ENCODE measurements at places on chromosomes 4 and X. TPM values are rescaled to one million over a fixed set of nuclear protein-coding genes. Genes with fewer than 3 reads are reported as not detected.

- no peak overlapping the region for H3K27ac ChIP-seq
- no peak for DNase-seq
- H3K4me1 ChIP-seq: peaks cover 51% of the 10 kb centered on the region
- H3K4me3 ChIP-seq: no peak overlapping the region
- peaks cover 3% of the 10 kb centered on the region for H3K36me3 ChIP-seq
Measured at GRCh38 chrX:65758505-65758904, 91.1 kb downstream of the MSN start.

DNA sequence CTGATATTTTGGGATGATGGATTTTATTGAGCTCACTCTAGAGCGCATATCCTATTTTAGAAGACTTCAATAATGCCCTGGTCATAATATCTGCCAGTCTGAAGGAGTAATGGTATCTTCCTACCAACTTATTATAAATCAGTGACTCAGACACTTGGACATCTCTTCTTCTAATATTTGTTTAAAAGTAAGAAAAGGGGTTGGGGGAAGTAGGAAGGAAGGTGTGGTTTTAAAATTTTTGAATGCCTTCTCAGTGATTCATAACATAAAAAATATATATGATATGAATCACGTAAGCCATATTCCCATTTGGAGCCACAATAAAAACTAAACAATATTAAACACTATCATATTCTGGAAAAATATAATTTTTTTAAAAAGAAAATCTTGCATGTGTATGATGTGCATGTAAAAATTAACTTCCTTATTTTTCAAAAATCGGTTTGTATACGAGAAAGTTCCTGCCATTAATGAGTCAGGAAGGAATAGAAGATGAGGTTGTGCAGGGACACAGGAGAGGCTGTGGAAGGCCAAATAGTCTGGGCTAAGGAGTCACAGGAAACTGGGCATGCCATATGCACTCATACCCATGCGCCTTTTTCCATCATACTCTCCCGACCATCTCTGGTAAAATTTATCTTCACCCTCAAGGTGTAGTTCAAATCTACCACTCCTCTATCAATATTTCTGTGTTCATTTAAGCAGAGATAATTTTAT, 286.5 kb downstream of the EPHA5 start:
- no peak for DNase-seq
- no peaks in the 10 kb centered on the region for H3K27me3 ChIP-seq
- no peak overlapping the region for H3K27ac ChIP-seq
- no peaks in the 10 kb centered on the region for H3K4me1 ChIP-seq
- H3K4me3 ChIP-seq: no peak overlapping the region

DNA sequence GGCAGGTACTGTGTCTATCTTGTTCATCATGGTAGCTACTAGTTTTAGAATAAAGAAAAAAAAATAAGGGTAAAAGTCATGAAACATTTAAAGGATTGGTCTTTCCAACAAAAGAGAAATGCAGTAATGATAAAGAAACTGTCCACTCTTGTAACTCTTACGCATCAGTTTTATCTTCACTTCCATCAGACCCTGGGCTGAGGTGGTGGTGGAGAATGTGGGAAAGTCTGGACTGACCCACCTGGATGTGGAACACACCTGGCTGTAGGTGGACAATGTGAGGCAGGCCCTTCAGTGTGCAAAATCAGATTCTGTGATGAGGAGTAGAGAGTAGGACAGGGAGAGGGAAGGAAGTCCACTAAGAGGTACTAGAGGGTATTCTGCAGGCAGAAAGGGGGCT, 128.6 kb downstream of the RASL11B start:
- no peak overlapping the region for H3K4me3 ChIP-seq
- no peaks in the 10 kb centered on the region for H3K27me3 ChIP-seq
- no peaks in the 10 kb centered on the region for H3K4me1 ChIP-seq
- DNase-seq: no peak

GRCh38 chrX:129749069-129749468, 10.3 kb downstream of the XPNPEP2 start:
- no peak for DNase-seq
- H3K27ac ChIP-seq: no peak overlapping the region
- no peaks in the 10 kb centered on the region for H3K27me3 ChIP-seq
- H3K4me1 ChIP-seq: peaks cover 21% of the 10 kb centered on the region

GRCh38 chr4:177356206-177356605, 46.5 kb downstream of the NEIL3 start:
- no peaks in the 10 kb centered on the region for H3K27me3 ChIP-seq
- H3K27ac ChIP-seq: no peak overlapping the region
- H3K4me1 ChIP-seq: no peaks in the 10 kb centered on the region

DNA sequence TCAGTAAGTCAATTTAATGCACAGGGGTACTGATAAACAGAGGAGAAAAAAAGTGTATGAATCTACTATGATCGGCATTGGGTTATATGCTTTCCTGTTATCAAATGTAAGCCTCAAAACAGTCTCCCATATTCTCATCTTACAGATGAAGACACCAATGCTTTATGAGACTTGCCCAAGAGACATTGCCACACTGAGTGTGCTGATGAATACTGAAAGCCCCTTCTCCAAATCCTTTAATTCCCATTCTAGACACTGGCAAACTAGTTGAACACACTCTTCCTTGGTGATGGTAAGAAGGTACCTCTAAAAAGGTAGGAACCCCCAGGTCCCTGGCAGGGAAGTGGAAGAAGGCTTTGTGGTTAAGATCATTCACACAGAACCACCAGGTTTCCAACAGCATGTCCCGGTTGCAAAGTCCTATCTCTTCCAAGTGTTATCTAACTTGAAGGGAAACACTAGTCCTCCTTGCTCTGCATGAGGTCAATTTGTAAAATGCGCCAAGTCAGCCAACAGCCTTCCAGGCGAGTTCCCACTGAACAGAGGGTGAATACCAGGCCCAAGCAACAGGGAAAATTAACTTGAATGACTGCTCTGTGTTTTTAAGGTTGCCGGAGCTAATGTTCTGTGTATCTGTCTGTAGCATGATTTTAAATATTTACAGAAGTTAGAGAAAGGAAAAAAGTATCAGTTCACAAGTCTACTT, 5.1 kb downstream of the SETD7 start:
- H3K27me3 ChIP-seq: no peaks in the 10 kb centered on the region
- peaks cover 10% of the 10 kb centered on the region for H3K36me3 ChIP-seq
- DNase-seq: no peak
- no peak overlapping the region for H3K4me3 ChIP-seq
- no peak overlapping the region for H3K27ac ChIP-seq

GRCh38 chr4:126757219-126757618, 875.5 kb upstream of the INTU start:
- no peaks in the 10 kb centered on the region for H3K4me1 ChIP-seq
- DNase-seq: no peak
- no peaks in the 10 kb centered on the region for H3K36me3 ChIP-seq
- no peak overlapping the region for H3K27ac ChIP-seq
- H3K4me3 ChIP-seq: no peak overlapping the region

DNA sequence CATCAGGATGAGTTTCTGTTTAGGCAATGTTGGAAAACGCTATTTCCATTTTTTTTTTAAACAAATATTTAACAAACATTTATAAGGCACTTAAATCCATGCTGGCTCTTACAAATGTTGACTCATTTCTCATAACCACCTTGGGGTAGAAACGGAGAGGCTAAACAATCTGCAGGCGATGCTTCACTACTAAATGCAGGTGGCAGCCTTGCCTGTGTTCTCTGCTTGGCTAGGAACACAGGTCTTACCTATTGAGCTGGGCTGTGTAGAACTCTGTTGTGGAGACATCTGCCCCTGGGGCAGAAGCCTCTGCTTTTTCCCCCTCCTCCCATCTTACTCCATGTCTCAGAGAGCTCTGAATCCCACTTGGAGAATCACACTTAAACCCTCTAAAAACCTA, 1.4 kb upstream of the CXCL1 start:
- no peak overlapping the region for H3K4me3 ChIP-seq
- no peaks in the 10 kb centered on the region for H3K36me3 ChIP-seq
- H3K4me1 ChIP-seq: no peaks in the 10 kb centered on the region
- H3K27ac ChIP-seq: no peak overlapping the region
- H3K27me3 ChIP-seq: peaks cover 14% of the 10 kb centered on the region

GRCh38 chrX:42119076-42119475, 195.7 kb upstream of the CASK start:
- DNase-seq: no peak
- no peaks in the 10 kb centered on the region for H3K27me3 ChIP-seq

GRCh38 chrX:42519666-42520231, 258.2 kb downstream of the PPP1R2C start:
- H3K36me3 ChIP-seq: no peaks in the 10 kb centered on the region
- H3K27ac ChIP-seq: no peak overlapping the region
- H3K27me3 ChIP-seq: no peaks in the 10 kb centered on the region
- no peak overlapping the region for H3K4me3 ChIP-seq
- H3K4me1 ChIP-seq: no peaks in the 10 kb centered on the region

DNA sequence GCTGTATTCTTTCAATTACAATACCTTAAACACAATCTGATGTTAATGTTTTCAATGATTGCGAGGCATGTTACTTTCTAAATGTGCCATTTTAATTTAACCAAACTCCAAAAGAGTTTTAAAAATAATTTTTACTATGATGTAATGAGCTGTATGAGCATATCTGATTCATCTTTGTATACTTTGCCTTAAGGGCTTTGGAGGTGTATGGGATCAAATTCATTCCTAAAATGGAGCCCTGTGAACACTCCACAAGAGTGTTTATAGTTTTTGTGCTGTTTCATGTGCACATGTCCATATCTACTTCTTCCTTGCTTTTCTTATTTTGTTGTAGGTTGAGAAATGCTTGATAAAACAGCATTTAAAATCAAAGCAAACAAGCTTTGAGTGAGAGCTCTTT, 82.4 kb downstream of the ATP10D start:
- H3K4me3 ChIP-seq: no peak overlapping the region
- no peaks in the 10 kb centered on the region for H3K4me1 ChIP-seq
- H3K27ac ChIP-seq: no peak overlapping the region
- no peaks in the 10 kb centered on the region for H3K27me3 ChIP-seq
- DNase-seq: no peak

DNA sequence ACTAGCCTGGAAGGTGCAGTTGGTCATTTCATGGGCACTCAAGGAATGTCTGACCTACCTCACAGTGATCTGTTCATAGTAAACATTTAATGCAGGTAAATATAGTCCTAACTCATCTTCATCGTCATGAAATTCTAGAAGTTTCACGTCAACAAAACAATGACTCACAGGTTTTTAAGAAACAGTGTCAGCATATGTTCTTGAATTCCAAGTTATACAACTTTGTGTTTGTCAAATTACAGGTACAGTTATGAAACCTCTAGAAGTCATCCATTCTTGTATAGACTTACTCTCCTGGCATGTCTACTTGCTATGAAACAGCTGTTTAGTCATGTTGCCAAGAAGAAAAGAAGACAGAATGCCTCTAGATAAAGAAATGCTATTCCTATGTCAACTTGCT, 46.6 kb downstream of the AFM start:
- no peaks in the 10 kb centered on the region for H3K4me1 ChIP-seq
- no peaks in the 10 kb centered on the region for H3K27me3 ChIP-seq
- no peak for DNase-seq
- H3K27ac ChIP-seq: no peak overlapping the region
- no peak overlapping the region for H3K4me3 ChIP-seq

GRCh38 chrX:48752498-48752897, 9.0 kb upstream of the GLOD5 start:
- DNase-seq: no peak
- no peak overlapping the region for H3K4me3 ChIP-seq
- no peak overlapping the region for H3K27ac ChIP-seq
- H3K27me3 ChIP-seq: no peaks in the 10 kb centered on the region
- no peaks in the 10 kb centered on the region for H3K36me3 ChIP-seq
- peaks cover 11% of the 10 kb centered on the region for H3K4me1 ChIP-seq

DNA sequence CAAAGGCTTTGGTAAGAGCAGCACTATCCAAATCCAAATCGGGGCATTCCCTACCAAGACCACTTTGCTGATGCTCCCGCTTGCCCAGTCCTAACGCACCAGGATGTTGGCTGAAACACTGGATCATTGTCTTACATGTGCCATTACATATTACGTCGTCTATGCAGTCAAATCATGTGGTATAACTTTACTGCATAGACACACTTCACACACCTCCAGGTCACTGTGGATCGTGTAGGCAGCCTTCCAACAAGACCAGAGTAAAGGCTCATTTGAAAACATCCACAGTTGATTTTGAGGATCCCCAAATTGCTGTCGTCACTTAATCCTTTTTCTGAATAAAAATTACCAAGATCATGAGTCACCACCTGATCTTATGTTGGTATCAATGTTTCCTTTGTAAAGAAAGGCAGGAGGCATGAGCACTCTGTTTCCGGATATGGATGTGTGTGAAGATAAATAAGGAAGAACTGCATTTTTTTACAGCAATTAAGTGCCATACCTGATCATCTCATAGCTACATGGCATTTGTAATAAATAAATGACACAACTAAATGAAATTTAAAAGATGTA, 18.5 kb downstream of the TENM3 start:
- no peaks in the 10 kb centered on the region for H3K4me1 ChIP-seq
- no peak overlapping the region for H3K4me3 ChIP-seq
- no peak overlapping the region for H3K27ac ChIP-seq
- no peaks in the 10 kb centered on the region for H3K36me3 ChIP-seq

DNA sequence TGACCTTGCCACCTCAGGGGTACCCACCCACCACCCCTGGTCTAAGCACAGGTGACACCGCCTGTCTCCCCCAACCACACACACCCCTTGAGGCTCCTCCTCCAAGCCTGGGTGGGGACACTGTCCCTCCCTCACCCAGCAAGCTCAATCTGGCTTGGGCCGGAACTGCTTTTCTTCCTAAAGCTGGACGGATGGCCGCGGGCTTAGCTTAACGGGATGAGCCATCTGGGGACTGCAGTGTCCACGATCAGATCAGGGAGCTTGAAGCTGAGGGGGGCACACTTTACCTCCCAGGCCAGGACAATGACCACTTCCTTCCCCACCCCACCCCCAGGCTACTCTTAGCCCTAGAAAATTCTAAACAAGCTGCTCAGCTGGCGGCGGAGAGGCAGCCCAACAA, 1.0 kb upstream of the SLC6A8 start:
- no peaks in the 10 kb centered on the region for H3K4me1 ChIP-seq
- no peak for DNase-seq
- peaks cover 2% of the 10 kb centered on the region for H3K27me3 ChIP-seq
- no peaks in the 10 kb centered on the region for H3K36me3 ChIP-seq
- H3K4me3 ChIP-seq: no peak overlapping the region
- no peak overlapping the region for H3K27ac ChIP-seq

DNA sequence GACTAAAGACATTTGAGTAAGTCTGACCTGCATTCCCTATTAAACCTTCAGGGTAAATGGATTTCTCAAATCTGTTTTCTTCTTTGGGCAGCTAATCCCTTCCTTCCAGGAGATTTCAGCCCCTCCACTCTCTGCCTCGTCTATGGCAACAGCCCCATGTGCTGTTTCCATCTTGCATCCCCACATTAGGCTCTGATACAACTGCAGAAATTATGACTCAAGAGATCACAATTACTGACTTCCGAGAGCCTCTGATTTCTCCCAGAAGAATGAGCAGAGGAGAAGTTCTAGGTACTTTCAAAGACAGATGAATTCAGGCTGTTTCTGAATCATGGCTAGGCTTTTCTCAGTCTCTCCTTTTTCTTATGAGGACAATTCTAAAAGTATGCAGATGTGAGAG, 38.7 kb downstream of the RAI2 start:
- H3K27ac ChIP-seq: no peak overlapping the region
- no peaks in the 10 kb centered on the region for H3K4me1 ChIP-seq

CWH43 gene
- not detected for total RNA-seq

GNL3L gene
- total RNA-seq: 45.8 TPM

All from activated CD4-positive, alpha-beta memory T cell treated with anti-CD3 and anti-CD28 coated beads for 36 hours (primary cell).